H9 (cell line): ENCODE measurements at places on chromosomes 11 and 22.
A peak's percentile ranks its signal among the peaks of the same experiment; 100 is the strongest.

GRCh38 chr11:112965656-112966055, 4.4 kb downstream of the NCAM1 start:
- no peak for DNase-seq

- no peak for DNase-seq
These were observed 73.7 kb downstream of the ARHGAP42 start for GRCh38 chr11:100760744-100761143.

DNA sequence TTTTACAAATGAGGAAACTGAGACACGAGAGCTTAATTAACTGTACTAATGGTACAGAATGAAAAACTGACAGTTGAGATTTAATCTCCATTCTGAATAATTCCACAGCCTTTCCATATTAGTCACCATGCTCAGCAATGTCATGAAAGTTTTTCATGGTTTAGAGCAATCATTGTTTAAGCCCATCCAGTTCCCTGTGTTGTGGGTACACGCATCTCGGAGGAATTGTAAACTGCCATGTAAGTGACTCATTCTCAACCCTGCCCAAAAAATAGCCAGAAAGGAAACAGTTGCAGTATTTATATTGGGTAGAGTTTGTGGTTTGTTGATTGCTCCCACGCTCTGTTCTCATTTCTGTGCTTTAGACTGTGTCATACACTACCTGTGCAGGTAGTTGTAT, 1790.8 kb downstream of the LRRC4C start:
- no peak for DNase-seq

- no peak for DNase-seq
These were observed 92.0 kb downstream of the JRKL start for GRCh38 chr11:96481771-96482170.

DNA sequence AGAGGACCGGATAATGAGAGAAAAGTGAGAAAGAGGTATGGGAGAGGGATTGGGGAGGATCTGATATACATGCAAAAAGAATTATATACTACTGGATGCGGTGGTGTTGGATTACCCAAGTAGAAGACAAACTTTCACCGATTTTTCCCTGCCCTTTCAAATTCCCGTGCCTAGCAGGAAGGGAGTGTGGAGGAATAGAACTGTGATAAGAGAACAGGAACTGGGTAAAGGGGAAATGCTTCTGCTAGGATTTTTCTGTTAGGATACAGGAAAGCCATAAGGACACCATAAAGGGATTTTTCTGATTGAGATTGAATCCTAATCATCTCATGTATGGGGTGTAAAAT, 480 bp upstream of the MTMR2 start:
- DNase-seq: no peak

DNA sequence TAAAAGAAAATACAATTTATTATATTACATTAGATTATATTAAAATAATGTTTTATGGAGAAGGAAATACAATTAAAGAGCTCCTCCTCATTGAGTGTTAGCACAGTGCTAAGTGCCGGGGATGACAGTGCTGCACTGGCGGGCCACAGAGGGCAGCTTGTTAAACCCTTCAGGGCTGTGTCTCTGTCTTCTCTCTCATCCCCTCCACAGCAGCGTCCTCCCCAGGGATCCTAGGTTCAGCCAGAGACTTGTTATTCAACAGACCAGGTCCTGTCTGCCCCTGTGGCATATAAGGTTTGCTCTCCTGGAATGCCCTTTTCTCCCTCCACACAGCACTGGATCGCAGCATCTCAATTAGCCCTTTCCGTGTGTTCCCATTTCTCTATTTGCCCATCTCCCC, 14.2 kb downstream of the THYN1 start:
- DNase-seq: no peak

- DNase-seq: no peak
These were observed 57.9 kb downstream of the UVRAG start for GRCh38 chr11:75872887-75873416.

GRCh38 chr11:116311206-116311605, 461.6 kb downstream of the BUD13 start:
- no peak for DNase-seq

DNA sequence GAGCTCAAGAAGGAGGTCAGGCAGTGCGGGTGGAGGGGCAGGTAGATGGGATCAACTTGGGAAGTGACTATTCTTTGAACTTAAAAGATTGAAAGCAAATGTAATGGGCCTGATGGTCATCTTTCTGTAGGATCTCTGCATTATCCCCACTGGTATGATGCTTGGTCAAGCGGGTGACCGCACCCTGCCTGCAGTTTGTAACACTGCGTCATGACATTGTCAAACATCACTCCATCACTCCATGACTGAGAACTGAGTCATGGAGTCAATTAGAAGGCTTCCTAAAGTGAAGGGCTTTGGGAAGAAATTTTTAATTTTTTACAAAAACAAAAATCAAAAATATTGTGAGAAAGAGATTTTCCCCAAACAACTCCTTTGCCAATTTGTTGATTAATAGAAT, 62.4 kb upstream of the BMAL1 start:
- no peak for DNase-seq

GRCh38 chr11:7428196-7428595, 57.1 kb upstream of the OLFML1 start:
- no peak for DNase-seq

- DNase-seq: peak; percentile 94
These were observed 2.7 kb upstream of the PDE2A start for GRCh38 chr11:72676861-72677341.

GRCh38 chr11:94196363-94196762, 67.7 kb downstream of the PANX1 start:
- DNase-seq: no peak

GRCh38 chr11:33063326-33063881, 24.0 kb downstream of the TCP11L1 start:
- DNase-seq: no peak

GRCh38 chr11:36037031-36037430, 93.2 kb downstream of the LDLRAD3 start:
- DNase-seq: no peak

- DNase-seq: no peak
These were observed at the start of gene KMT5B for GRCh38 chr11:68213135-68213515. Gene KMT5B, minus strand, starts transcription at chr11:68213296. Its CDS starts 23,220 bp downstream, at chr11:68190076.

- peak; percentile 86 for DNase-seq
These were observed 123.8 kb upstream of the NTM start for GRCh38 chr11:131246663-131247062.

DNA sequence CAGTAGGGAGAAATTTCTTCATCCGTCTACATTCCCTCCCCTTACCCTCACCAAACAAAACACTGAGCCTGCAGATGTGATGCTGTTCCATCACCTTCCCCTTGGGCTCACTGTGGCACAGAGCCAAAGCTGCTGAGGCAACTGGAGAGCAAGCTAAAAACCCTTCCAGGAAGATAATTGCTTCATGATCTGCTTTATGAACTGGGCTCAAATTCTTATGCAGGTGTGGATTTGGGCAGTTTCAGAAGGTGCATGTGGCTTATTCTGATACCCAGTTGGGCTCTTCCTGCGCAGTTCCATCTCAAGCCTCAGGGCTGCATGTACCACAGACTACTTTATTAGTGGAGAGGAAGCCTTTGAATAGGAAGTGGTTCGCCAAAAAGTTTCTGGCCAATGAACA, 58.3 kb downstream of the AAMDC start:
- no peak for DNase-seq

GRCh38 chr11:76835036-76835435, 25.7 kb upstream of the ACER3 start:
- DNase-seq: no peak

- no peak for DNase-seq
These were observed 81.4 kb downstream of the TSPAN18 start for GRCh38 chr11:44808053-44808753.

DNA sequence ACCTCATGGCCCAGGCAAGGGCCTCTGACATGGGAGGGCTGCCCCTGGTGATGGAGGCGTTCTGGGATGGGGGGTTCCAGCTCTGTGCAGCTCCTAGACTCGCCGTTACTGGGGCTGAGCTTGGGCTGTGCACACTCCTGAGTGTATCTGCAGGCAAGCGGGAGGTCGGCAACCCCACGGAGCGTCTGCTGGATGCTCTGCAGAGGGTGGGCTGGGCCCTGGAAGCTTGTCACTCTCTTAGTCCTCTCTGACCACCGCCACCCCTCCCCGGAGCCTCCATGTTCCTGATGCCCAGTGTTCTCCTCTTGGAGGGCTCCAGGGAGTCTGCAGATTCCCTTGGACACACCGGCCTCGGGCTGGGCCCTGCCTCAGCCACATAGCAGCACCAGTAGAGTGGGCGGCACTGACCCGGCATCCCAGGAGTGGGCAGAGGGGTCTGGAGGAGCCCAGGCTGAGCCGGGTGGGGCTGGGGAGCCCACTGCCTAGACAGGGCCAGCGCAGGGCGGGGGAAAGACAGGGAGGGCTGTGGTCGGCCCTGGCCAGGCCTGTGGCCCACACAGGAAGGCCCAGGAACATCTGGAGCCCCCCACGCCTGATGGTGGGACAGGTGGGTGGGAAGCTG, 20.6 kb upstream of the MUC5B start:
- peak; percentile 29 for DNase-seq

DNA sequence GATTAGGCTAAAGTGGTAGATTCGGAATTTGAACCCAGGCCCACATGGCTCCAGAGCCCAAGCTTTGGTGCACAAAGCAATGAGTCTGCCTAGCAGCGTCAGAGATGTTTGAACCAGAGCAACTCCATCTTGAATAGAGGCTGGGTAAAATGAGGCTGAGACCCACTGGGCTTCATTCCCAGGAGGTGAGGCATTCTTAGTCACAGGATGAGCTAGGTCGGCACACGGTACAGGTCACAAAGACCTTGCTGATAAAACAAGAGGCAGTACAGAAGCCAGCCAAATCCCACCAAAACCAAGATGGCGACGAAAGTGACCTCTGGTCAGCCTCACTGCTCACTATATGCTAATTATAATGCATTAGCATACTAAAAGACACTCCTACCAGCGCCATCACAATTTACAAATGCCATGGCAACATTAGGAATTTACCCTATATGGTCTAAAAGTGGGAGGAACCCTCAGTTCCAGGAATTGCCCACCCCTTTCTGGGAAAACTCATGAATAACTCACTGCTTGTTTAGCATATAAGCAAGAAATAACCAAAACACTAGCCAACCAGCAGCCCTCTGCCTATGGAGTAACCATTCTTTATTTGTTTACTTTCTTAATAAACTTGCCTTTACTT, 40.3 kb upstream of the DAGLA start:
- no peak for DNase-seq

- no peak for DNase-seq
These were observed 2.4 kb upstream of the OR8G1 start for GRCh38 chr11:124238512-124238911.

- no peak for DNase-seq
These were observed 51.5 kb downstream of the ALG9 start for GRCh38 chr11:111819829-111820237.

DNA sequence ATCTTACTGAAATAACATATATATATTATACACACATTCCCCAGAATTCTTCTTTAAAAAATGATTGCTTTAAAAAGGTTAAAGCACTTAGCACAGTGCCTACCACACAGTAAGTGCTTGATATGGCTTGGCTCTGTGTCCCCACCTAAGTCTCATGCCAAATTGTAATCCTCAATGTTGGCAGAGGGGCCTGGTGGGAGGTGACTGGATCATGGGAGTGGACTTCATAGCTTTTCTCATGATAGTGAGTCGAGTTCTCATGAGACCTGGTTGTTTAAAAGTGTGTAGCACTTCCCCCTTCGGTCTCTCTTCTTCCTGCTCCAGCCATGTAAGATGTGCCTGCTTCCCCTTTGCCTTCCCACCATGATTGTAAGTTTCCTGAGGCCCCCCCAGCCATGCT, 6.2 kb downstream of the CRYAB start:
- DNase-seq: no peak

DNA sequence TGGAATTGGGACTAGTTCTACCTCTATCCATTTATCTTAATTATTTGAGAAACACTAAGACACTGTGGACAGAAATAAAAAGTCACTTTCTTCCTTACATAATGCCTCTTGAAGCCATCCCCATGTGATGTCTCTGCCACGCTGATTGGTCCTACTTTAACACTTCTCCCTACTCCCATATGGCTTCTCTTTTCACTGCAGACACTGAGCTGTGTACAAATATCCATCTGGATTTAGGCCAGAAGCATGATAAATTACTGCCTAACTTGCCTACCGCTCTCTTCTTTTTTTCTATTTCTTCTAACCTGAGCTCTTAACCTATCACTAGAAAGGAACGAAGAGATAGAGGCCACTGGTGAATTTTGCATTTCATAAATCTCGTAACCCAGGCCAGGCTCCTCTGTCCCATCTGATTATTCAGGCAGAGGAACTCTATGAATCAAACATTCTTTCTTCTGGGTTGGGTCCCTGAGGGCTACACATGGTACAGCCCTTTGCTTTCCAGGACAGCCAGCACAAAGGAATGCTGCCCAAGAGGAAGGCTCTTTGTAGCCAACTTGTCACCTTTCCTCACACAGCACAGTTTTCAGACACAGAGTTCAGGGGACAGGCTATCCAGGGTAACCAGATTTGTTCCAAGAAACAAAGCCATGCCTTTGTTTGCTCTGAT, 878.5 kb upstream of the LRRC4C start:
- no peak for DNase-seq

DNA sequence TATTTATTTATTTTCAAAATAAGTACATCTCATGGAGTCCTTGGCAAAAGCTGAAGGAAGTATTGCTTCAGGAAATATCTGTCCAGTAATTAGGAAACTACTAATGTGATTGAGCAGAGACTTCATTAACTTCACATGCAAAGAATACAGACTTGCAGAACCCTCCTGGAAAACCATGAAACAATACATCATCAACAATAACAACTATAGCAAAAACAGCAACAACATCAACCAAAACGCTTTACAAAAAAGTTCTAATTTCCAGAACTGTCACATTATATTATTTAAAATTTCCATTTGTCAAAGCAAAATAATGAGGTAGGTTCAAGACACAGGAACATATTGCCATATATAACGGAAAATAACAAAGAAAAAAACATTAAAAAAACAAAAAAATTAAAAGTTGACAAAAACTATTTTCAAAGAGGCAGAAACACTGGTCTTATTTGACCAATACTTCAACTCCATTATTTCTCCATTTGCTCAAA, 79.8 kb upstream of the TOP3B start:
- DNase-seq: no peak

DNA sequence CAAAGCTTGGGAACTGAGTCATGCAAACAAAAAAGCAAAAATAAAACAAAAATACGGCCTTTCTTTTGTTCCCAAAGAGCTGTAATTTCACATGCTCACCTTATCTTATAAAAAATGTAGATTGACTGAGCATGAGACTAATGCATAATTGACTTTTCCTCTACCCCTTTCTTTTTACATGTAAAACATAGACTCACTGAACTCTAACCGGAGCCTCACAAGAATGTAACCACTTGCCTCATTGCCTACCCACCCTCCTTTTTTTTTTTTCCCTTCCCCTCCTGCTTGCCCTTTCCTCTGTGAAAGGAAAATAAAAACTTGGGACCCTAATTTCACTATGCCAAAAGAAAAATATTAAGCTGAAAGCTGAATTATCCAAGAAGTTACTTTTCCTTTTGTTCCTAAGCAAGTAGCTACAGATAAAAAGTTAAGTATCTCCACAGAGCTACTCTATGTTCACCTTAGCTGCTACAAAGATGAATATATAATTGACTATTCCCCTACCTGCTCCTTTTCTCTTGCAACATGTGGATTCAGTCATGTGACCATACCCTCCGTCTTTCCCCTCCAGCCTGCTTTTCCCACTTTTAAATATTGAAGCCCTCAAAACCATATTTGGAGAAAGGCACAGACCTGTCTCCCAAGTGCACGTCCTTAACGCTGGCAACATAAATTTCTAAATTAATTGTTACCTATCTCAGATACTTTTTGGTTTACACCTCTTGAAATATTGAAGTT, 39.6 kb upstream of the WEE1 start:
- no peak for DNase-seq

GRCh38 chr11:33777906-33778305, 3.6 kb upstream of the FBXO3 start:
- no peak for DNase-seq
